ENCODE measurements at places on chromosomes 5 and 9.
A peak's percentile ranks its signal among the peaks of the same experiment; 100 is the strongest.

- DNase-seq, result peak; percentile 97
Measured at GRCh38 chr9:89388084-89388867, 70.0 kb downstream of the SECISBP2 start.

GRCh38 chr9:105475302-105475701, 27.5 kb downstream of the FSD1L start:
- no peak for DNase-seq

DNA sequence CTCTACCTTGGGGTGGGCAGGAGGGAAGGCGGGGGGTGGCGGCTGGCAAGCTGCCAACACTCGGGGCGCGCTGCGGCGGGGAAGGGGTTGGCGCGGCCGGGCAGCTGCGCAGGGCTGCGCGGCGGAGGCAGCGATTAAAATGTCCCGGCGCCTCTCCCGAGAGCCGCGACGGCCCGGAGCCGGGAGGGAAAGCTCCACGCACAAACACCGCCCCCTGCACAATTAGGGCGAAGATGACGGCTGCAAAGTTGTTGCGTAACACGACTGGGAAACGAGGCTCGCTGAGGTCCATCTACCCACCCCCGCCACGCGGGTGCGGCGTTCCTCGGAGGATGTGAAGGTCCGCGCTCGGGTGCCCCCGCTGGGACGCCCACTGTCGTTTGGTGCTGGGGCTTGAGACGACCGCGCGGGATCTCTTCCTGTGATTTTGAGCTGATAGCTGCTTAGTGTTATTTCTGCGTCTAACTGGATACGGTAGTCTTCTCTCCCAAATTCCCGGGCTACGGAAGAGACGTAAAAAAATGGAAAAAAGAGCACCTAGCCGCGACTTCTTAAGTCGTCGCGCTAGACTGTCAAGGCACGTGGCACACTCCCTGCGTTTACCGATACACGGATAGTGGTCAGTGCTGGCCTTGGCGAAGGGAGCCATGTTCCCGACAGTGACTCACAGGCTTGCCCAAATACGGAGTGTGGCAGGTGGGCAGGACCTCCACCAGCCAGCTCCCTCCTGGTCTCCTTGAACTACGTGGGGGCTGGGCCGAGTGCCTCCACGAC, 958 bp upstream of the NFIL3 start:
- DNase-seq, result peak; percentile 93

DNA sequence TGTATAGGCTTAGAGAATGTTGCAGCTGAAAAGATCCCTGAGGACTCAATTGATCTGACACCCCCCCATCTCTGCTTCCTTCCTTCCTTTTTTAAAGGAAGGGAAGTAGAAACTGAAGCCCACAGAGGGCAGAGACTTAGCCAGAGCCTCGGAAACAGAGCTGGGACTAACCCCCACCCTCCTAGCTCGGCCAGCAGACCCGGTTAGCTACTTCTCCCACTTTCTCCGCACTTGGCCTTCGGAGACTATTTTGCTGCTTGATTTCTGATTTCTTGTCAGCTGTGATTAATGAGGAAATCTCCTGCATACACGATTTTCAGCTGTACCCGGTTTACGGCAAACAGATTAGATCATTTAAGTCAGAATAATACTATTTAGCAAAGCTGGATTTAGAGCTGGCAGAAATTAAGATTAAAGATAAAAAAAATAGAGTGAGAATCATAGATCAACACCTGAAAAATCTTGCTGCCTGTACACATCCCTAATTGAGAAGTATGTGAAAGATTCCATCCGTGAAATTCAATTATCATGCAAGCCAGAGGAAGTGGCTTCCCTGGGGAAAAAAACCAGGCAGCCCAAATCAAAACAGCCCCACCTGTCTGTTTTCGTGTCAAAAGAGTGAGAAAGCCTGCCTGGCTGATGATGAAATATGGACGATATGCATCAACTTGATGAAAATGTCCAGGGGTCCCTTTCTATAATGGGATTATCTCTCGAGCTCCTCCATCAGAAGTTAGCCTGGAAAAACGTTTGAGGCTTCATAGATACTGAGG, 159.5 kb upstream of the SHB start:
- no peak for DNase-seq

DNA sequence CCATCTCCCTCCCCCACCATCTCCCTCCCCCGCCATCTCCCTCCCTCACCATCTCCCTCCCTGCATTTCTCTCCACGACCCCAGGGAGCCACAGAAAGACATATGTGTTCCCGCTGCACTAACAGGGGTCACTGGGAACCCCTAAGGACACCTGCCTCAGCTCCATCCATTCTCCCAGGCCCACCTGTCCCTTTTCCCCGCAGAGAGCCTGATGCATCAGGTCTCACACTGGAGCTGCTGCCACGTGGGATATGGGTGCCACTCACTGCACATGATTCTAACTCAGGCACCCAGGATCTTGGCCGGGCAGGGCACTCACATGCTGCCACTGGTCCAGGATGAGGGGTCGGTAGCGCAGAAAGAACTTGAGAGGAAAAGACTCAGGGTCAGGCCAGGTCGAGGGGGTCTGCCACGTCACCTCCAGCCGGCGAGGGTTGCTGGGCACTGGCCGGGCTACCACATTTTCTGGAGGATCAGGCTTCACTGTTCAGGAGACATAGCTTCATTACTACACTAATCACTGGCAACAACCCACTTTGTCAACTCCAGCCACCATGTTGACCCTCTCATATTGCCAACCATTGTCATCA, 33.2 kb upstream of the ENHO start:
- no peak for DNase-seq

DNA sequence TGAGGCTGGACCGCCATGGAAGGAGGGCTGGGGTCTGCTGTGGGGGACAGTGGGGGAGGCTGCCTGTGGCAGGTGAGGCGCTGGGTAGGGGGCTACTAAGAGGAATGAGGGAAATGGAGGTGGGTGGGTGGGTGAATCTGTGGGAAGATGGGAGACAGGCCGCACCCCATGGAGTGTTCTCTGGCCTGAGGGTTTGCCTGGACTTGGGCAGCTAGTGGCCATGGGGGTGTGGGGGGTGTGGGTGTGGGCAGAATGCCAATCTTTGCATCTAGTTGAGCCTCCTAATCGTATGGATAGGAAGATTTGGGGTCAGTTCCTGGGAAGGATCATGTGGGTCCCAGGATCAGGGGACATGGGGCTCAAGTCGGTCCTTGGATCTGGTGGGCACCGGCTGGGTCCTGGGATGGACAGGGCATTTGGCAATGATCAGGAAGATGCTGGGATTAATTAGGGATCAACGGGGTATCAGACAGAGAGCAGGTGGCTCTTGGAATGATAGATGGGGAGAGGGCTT, 518 bp downstream of the ZDHHC12 start:
- DNase-seq, result peak; percentile 13

- DNase-seq, result no peak
Measured at GRCh38 chr5:175712313-175712680, 54.4 kb downstream of the HRH2 start.

- DNase-seq, result no peak
Measured at GRCh38 chr9:124125651-124125977, 114.0 kb downstream of the LHX2 start.

DNA sequence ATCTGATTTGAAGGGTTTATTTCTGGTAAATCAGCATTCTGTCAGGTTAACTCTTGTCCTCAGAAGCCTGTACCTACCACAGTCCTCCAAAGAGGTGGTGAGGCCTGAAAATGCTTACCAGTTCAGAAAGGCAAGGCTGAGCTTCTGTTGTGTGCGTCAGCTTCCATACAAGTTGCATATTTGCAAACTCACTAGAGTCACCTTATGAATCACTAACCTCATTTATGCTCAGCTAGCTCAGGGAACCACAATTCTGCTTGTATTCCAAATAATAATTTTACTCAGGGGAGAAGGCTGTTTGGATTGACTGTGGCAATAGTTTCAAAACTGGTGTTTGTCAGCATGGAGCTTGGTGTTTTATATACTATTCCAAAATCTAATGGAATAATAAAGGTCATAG, 355.1 kb upstream of the RFX3 start:
- DNase-seq, result peak; percentile 28

DNA sequence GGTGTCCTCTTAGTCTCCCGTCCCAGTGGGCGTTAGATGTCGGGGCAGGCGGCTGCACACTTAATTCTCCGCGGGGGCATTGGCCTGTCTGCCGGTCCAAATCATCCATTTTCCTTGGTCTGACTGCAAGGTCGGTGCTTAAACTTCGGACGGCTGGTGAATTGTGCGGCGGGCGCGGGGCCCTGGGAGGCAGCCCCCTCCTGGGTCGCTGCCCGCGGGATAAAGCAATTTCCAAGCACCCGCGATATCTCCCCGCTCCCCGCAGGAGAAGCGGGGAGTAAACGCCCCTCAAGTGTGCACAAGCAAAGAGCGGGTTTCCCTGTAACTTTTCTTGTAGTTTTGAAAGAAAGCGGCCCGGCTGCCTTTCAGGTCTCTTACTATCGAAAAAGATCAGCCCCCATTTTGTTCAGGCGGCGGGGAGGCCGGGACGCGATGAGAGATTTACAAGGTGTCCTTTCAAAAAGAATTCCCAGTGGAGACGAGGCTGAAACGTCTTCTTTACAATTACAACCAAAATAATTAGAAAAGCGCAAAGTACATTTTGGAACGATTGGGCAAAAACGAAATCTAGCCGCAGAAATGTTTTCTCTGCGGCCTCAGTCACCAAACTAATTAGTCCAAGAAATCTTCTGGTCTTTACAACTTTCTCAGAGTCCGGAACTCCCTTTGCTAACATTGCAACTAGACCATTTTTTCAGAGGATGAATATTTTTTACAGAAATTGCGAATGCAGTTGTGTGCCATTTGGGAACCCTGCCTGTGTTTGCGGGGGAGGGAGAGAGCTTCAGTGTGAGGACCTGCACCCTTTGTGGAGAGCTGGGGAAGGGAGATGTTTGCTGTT, 1.8 kb downstream of the IRX1 start:
- DNase-seq, result no peak

GRCh38 chr5:32410630-32411029, 33.9 kb downstream of the ZFR start:
- no peak for DNase-seq

GRCh38 chr5:9692576-9692975, 62.4 kb upstream of the TAS2R1 start:
- DNase-seq, result no peak

DNA sequence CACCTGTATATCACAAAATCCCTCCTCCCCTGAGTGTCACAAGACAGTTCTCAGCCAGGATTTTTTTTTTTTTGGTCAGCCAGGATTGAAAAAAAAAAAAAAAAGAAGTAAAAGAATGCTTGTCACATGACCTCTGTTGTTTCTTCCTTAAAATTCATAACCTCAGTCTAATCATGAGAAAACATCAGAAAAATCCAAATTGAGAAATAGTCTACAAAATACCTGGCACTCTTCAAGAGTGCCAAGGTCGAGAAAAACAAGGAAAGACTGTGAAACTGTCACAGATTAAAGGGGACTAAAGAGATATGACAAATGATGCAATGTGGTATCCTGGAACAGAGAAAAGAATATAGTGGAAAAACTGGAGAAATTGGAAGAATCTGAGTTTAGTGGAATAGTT, 58.5 kb upstream of the SUB1 start:
- peak; percentile 61 for DNase-seq

- no peak for DNase-seq
Measured at GRCh38 chr5:32859211-32859641, 148.1 kb downstream of the NPR3 start.

DNA sequence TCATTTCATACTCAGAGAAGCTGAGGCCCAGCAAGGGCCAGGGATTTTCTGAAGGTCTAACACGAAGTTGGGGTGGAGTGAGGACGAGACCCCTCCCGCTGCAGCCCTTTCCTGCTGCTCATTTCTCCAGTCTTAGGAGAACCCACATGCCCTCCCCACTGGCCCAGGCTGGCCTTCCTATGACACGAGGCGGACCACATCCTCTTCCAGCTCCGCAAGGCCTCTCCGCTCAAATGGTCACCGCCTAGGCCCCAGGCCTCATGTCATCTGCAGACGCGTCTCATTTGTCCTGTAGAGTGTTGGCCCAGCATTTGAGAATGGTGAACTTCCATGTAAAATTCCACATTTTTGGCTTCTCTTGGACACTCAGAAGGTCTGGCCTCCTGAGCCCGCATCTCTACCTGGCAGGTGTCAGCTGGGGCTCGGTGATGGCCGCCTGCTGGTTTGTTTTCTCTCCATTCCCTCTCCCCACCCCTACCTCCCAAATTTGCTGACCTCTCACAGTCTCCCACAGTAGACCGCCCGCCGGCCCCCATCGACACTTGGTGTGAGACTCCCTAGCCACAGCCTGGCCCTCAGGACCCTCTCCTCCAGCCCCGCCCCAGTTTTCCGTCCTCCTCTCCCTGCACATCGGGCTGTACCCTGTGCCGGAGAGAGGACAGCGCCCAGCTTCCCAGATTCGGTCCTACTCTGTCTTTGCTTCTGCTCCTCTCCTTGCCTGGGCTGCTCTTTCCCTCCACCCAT, 51.7 kb downstream of the ERGIC1 start:
- peak; percentile 88 for DNase-seq

DNA sequence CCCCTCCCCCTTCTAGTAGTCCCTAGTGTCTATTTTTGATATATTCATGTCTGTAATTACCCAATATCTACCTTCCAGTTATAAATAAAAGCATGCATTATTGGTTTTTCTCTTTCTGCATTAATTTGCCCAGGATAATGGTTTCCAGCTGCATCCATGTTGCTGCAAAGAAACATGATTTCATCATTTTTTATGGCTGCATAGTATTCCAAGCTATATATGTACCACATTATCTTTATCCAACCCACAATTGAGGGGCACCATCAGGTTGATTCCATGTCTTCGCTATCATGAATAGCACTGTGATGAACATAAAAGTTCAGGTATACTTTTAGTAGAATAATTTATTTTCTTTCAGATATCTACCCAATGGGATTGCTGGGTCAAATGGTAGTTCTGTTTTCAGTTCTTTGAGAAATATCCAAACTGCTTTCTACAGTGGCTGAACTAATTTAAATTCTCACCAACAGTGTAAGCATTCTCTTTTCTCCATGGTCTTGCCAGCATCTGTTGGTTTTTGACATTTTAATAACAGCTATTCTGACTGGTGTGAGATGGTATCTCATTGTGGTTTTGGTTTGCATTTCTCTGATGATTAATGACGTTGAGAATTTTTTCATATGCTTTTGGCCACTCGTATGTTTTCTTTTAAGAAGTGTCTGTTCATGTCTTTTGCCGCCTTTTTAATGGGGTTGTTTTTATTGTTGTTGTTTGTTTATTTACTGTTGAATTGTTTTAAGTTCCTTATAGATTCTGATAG, 746.1 kb upstream of the MEF2C start:
- no peak for DNase-seq

GRCh38 chr5:124404796-124405195, 341.6 kb downstream of the ZNF608 start:
- DNase-seq, result no peak

- peak; percentile 90 for DNase-seq
Measured at GRCh38 chr9:93302586-93303257, 118.8 kb downstream of the WNK2 start.

- no peak for DNase-seq
Measured at GRCh38 chr5:54848581-54848980, 136.8 kb downstream of the ESM1 start.

DNA sequence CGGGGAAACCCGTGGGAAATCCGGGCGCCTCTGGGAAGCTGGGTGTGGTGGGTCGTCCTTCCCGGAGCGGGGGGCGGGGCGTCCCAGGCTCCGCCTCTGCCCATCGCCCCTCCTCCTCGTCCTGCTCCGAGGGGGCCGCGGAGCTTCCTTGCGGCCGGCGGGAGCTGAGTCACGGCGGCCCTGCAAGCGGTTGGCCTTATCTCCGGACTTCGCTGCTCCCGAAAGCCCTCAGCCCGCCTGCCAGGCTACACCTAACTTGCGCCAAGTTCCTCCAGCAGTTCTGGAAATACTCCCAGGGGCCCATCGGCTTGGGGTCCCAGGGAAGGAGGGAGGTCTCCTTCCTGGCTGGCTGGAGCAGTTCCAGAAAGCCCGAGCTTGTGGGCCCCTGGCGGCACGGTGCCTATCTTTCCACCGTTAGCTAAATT, 54.1 kb upstream of the CDKN2AIPNL start:
- peak; percentile 92 for DNase-seq

All from suppressor macrophage (primary cell).